ENCODE measurements at places on chromosomes 12 and 14.

DNA sequence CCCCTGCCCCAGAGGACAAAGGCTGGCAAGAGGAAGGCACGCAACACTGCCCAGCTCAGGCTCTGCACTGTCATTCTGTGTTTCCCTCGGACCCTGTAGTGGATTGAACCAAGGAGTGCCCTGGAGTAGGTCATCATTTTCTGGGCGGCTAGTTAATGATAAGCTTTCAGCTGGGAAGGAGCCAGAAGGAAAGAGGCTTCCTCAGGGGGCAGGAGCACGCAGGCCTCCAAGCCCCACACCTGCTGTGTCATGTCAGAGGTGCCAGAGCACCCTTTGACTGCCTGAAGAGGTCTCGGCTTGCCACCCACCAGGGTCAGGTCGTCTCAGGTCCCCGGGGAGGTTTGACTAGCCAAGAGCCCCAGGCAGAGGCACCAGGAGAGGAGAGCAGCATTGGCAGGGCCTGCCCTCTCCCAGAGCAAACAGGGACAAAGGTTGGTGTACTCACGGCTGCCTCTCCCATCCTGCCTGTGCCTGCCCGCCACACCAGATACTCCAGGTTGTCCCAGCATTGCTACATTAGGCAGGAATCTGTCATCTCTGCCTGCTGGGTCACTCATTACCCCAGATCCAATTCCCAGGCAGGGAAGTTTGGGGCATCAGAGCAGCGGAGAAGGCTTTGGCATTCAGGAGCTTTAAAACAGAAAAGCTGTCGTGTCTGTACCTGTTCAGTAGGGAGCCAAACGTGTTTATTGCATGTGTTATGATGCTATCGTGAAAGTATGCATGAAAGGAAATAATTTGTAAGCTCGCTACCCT, 33.5 kb upstream of the ATP2A2 start:
- DNase-seq: no peak

GRCh38 chr12:15520844-15521243, 198.5 kb downstream of the PTPRO start:
- no peak for DNase-seq

DNA sequence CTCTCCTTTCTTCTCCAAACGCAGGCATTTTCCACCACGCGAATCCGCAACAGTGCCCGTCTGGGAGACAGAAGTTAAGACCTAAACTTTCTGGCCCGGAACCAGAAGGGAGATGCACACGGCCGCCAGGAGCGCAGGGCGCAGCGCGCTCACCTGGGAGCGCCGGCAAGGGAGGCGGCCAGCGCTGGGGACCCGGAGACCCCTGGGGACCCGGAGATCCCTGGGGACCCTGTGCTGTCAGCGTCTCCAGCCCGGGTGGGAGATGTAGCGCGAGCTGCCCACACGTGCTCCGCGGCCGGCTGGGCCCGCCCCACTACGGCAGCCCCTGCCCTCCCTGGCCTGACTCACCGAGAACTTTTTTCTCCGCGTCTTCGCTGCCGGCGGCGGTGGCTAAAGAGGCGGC, 620 bp downstream of the YBX3 start:
- peak; percentile 67 for DNase-seq

DNA sequence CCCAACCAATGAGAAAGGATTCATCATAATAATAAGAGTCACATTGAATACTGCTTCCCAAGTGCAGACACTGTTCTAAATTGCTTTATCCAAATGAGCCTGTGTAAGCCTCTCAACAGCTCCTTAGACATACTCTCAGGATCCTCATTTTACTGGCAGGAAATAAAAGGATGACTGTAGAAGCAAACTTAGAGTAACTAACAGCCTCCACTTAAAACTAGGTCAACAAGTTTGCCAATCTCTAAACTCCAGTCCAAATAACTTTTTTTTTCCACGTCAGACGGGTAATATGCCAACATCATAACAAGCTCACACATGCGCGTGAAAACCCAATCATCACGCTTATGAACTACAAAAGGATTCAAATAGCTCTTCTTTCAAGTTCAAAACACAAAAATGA, 15.3 kb upstream of the DPF3 start:
- DNase-seq: no peak

GRCh38 chr12:47882781-47883546, 21.8 kb downstream of the VDR start:
- peak; percentile 57 for DNase-seq

GRCh38 chr12:115998794-115999478, 278.6 kb downstream of the MED13L start:
- DNase-seq: no peak

DNA sequence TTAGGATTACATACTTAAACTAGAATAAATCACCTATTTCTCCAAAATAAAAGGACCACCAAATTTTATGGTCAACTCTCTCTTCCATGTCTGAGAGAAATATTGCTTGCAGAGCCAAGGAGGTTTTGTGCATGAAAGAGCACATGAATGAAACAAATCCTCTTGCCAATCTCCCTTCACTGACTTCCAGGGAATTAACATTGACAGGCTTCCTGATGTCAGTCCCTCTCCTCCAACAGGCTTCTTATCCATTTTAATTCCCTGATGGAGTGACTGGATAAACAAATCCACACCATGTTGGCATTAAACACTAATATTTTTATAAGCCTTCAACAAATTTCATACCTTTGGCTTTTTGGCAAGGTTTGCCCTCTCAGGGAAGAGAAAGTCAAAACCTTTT, 45.3 kb upstream of the CNTN1 start:
- no peak for DNase-seq

- no peak for DNase-seq
Observed at GRCh38 chr12:52260361-52261207, 13.9 kb upstream of the KRT86 start.

DNA sequence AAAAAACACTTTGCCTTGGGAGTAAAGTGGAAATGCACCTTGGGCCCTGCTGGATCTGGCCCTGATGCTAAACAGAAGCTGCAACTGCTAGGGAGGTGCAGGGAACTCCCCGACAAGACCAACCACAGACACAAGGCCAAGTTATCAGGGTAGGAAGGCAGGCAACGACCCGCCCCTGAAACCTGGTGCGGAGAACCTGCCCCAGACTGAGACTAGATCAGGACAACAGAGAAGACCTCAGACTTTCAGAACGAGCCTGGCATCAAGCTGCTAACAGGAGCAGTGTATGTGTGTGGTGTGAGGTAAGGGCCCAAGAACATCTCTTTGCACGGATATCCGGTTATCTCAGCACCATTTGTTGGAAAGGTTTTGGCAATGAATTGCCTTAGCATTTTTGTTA, 233.7 kb upstream of the RTL1 start:
- DNase-seq: no peak

DNA sequence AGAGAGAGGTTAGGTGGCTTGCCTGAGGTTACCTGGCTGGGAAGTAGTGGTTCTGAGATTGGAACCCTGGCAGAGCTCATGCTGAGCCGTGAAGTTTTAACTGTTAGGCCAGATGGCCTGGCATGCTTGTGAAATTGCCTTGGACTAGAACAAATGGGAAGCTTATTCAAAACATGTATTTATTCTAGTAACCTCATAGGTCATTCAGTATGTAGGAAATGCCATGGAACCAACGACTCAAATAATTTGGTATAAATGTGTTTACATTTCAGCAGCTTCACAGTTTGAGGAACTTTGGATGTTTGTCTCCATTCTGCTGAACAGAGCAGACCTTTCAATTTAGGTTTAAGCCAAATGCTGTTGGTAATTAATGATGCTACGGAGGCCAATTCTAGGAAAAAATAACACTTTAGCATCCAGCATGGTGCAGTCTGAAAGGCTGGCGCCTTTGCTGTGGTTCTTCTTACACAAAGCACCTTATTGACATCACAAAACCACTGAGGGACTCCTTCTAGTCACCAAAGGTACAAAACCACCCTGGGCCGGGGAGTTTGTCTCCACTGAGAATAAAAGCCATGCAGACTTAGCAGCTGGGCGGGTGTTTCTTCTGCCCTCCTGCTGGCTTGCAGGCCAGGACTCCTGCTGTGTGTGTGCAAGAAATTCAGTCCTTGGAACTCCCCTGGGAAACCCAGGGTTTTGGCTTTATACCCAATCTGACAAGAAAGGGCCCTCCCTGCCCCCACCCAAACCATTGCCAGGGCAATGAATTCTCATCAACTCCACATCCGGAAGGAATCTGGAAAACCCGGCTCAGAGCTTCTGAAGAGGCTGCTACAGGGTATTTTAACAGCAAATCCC, 64.2 kb downstream of the ELK3 start:
- no peak for DNase-seq

DNA sequence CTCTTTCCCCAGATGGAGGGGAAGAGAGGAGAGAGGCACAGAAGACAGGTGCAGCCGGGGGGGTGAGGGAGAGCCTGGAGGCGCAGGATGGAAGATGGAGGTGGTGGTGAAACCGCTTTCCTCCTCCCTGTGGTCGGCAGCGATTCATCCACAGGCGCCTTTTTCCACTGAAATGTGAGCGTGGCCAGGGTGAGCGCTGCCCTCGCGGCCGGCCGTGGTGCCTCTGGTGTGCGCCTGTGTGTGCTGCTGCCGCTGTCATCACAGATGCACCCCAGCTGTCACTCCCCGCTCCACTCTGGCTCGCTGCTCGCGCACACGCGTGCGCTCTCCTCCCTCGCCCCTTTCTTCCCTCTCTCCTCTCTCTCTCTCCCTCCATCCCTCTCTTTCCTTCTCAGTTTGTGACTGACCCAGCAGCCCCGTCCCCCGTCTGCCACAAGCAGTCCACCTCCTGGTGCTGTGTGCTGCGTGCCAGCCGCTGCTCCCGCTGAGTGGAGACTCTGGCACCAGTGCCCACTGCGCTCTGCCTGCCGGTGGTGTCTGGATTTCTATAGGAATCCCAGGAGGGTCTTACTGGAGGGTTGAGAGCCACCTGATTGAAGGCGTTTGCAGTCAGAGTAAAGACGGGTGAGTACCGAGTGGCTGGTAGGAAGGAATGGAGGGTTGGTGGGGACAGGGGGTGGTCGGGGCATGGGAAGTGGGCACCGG, at the start of gene LRTM2:
Gene LRTM2, plus strand, starts transcription at position 375 of the 705 bp plus-strand sequence. CDS start 7,584 bp downstream, outside the sequence.
- DNase-seq: no peak

- DNase-seq: no peak
Observed at GRCh38 chr12:123143736-123144461, 7.0 kb downstream of the PITPNM2 start.

GRCh38 chr12:107007411-107007810, 20.5 kb upstream of the MTERF2 start:
- no peak for DNase-seq

DNA sequence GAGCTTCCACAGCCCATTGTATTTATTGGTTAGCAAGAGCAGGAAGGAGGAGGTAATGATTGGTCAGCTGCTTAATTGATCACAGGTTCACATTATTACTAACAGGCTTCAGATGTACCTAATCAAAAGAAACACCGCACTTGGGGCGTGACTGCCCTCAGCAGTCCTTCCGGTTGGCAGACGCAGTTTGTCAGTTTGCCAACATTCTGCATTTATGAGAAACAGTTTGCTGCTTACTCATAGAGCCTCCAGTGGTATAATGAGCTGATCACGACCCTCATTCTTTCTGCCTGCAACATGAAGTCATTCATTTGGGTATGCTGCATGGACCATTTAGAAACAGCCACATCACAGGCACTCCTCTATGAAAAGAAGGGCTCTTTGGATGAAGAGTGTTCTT, 42.5 kb upstream of the PPM1H start:
- DNase-seq: no peak

GRCh38 chr14:55243813-55244212, 27.4 kb upstream of the FBXO34 start:
- DNase-seq: no peak

DNA sequence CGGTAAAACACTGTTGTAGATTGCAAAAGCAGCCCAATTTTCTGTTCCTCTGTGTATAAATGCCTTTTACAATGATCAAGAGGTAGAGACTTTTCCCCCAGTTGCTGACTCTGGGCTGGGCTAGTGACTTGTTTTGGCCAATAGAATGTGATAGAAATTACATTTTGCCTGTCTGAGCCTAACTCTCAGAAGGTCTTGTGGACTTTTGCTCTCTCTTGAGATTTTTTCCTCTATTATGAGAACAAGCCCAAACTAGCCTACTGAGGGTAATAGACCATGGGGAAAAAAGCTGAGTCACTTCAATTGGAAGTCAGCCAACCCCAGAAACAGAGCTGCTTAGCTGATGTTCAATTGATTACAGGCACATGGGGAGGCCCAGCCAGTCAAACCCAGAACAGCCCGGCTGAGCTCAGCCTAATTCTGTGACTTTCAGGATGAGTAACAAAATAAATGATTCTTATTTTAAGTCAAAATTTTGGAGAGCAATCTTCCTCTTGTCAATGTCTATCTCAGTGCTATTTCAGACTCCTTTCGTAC, 61.4 kb downstream of the MYF5 start:
- peak; percentile 53 for DNase-seq

GRCh38 chr12:72330784-72331183, 58.6 kb downstream of the TRHDE start:
- DNase-seq: no peak

DNA sequence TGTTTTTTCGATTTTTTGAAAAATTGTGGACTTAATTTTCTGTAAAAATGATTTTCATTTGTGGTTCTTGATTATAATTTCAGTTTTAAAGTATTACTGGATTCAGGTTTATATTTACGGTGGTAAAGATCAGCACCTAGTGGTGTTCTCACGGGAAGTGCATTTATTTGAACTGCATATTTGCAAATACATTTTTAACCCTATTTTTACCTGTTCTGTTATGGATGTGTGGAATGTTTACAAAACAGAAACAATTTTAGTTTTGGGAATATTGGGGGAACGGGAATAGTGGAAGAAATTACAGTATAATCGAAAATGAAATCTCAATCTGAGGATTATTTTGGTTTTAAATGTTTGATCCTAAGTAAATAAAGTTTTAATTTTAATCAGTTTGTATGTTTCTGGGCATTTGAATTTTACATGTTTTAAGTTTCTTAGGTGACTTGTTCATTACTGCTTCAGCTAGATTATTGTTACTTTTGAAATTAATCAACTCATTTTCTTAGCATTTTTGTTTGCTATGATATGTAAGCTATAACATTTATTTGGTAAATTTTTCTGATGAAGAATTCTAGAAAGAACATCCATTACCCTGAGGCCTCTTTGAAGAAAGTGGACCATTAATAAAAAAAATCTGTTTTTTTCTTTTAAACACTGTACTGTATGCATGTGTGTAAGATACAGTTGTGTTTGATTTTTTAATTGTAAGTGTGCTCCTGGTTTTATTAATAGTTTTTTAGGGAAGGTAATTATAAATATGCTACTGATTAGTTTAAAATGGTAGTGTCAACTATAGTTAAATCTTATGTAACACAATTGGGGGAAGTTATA, 942 bp downstream of the ATF7IP start:
- no peak for DNase-seq

DNA sequence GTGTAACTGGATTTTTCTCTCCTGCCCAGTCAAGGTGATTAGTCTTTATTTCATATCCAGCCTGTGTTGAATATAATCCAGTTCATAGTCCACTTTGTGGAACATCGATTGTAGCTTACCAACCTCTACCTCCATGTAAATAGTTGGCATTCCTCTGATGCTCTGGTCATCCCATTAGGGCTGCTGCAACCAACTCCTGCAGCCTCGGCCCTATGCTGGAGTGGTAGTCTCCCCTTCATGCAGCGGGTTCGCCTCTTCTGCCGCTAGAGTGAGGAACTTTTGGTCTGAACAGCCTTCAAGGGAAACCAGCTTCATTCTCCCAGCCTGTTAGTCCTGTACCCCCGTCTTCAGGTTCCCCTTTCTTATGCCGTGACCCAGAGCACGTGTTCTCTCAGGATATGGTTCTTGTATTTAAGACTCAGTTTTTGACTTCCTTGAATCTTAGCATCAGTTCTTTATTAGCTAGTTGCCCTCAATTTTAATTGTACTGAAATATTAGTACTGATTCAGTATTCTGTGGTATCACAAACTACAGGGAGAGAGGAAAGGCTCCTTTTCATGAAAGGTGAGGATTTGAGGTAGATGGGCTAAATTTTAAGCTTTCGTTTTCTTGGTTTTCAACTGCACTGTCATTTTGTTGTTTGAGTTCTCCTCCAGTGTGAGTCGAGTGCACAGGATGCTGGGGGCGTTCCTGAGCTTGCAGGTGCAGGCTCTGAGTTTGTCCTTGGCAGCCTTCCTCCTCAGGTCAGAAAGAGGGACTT, 33.2 kb downstream of the ZNF664 start:
- DNase-seq: peak; percentile 56
